ENCODE measurements at places on chromosomes 2 and 18.

GRCh38 chr2:240362826-240363745, 72.4 kb upstream of the GPC1 start:
- no peak for DNase-seq

DNA sequence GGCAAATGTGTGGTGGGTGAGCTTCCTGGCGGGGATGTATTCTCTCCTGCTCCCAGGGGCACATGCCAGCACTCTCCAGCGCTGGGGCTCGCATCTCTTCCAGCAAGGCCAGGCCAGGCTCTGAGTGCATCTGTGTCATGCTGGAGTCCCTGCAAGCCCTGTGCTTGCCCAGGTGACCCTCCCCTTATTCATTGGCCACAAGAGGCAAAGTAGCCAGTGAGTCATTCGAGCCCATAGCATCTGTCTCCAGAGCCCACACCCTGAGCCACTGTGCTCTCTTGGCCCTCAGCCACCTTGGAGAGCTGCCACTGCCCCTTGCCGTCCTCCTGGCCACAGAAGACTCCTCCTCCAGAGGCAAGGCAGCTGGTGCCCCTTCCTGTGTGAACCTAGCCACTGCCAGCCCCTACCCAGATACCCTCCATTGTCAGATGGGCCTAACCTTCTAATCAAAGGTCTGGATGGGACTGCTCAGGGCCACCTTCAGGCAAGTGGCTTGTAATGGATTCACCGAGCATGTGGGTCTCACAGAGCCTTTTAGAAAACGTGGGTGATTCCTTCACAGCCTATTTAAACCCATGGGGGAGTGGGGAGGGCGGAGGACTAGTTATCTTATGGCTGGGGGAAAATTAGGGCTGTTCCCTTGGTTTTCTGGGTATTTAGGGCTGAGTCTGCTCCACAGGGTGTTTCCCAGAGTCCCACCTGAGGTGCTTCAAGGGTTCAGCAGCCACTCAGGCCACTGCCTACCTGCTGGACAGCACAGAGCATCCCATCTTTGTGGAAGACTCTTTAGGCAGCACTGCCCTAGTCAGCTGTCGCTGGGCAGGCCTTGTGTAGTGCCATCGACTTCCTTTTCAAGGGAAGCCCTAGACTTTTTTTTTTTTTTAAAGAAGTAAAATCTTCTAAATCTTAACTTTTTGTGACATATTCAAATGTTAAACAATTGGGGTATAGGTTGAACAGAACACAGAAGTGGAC, 137.4 kb downstream of the ACOXL start:
- no peak for DNase-seq

DNA sequence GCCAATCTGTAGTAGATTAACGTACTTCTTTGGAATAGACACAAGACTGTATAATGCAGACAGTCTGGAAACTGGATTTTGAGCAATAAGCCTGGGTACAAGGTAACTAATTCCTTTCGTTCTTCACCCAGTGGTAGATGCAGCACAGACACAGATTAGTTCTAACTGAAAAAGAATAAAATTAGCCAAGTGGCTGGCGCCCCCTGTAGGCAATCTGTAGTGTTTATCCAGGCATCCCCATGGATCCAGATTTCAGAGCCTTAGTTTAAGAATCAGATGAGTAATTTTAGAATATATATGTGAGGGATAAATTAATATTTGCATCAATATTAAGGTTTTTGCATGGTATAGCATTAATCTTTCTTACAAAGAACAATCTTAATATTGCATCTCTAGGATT, 563.9 kb downstream of the DCC start:
- no peak for DNase-seq

DNA sequence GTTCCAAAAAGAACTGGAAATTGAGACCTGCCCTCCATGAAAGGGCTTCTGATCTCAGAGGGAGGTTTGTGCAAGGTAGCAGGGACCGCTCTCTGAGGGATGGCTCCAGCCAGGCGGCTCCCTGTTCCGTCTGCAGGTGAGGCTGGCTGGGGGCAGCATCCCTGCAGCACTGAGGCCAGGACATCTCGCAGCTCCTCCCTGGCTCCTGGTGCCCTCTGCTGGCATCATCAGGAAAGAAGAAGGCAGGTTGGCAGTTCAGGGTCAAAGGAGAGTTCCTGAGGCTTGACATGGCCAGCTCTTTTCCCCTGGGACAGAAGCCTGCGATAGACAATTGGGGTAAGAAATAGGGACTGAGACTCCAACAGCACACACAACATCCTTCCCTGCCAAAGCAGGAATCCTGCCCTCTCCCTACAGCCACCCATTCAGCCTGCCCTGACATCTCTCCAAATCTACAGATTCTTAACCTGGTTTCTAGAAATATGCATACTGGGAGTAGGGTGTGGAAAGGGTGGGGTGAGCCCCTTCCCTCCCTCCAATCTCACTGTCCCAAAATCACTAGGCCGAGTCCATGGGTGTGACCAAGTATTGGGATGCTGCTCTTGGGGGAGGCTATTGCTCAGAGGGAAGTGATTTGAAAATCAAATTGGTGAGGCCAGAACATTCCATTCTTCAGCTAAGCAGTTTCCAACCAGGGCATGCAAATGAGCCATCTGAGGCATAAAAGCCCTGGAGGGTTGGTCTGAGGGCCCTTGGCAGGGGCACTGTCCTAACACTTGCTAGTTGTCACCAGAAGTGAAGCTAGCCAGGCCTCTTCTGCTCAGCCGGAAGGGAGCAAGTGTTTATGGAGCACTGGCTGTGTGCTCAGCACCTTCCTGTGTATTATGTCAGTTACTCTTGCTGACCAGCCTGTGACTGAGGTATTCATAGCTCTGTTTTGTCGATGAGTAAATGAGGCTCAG, 185.4 kb downstream of the TFCP2L1 start:
- no peak for DNase-seq

DNA sequence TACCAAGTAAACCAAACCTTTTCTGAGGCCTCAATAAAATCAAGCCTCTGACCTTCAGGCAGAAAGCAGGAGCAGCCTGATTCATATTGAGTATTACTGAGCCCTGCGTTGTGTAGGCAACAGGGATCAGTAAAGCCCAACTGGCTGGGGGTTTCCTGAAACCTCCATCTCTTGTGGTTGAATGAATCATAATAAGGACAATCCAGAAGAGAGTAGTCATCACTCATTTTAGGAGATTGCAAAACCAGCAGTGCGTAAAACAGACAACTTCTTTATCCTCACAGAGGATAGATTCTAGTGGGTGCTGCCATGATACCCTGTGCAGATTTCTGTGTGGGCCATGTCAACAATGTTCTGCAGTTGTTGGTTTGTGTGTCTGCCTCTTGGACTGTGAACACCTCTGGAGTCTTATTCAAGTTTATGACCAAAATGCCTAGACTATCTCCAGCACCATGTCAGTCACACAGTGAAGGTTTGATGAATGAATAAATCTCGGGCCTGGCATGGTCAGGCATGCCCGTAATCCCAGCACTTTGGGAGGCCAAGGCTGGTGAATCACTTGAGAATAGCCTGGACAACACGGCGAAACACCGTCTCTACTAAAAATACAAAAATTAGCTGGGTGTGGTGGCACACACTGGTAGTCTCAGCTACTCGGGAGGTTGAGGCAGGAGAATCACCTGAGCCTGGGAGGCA, 51.8 kb upstream of the RAB27B start:
- DNase-seq: no peak

- no peak for DNase-seq
Observed at GRCh38 chr2:188952901-188953300, 21.3 kb upstream of the COL3A1 start.

GRCh38 chr2:65031341-65032018, 24.7 kb upstream of the CEP68 start:
- no peak for DNase-seq

GRCh38 chr2:229033816-229034215, 237.3 kb downstream of the PID1 start:
- no peak for DNase-seq

Measured in activated naive CD4-positive, alpha-beta T cell (primary cell).